CD4-positive, alpha-beta T cell treated with Interleukin-4 for 4 hours (primary cell): ENCODE measurements at places on chromosomes 5 and 9.

DNA sequence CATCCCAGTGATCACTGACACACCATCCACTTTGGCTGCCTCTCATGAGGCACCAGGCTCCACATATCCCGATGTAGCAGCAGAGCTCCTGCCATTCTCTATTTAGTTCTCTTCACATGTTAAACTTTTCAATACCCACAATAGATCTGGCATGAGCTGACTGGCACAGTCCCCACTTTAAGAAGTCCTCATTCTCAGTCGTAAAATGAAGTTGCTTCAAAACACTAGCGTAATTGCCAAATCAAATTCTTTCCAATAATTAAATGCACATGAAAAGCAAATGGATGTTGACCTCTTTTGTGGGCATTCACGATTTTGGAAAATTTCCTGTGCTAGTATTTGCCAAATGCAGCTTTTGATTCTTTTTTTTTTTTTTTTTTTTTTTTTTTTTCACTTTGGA is 32.4 kb downstream of the HAPLN1 start:
- no peak for DNase-seq

DNA sequence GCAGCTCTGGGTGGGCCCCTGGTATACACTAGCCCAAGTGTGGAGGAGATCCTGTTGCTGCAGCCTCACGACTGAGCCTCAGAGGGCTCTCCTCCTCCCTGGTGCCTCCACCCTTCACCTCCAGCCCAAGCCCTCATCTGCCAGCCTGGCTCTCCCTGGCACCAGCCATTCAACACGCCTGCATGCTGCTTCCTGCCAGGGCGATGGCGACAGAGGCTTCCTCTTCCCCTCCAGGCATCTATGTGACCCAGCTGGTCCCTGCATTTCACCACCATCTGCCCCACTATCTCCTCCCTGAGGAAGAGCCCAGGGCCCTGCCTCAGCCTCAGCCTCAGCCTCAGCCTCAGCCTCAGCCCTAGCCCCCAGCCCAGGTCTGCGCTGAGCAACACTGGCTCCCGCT is 54.8 kb upstream of the ANGPTL2 start:
- no peak for DNase-seq

DNA sequence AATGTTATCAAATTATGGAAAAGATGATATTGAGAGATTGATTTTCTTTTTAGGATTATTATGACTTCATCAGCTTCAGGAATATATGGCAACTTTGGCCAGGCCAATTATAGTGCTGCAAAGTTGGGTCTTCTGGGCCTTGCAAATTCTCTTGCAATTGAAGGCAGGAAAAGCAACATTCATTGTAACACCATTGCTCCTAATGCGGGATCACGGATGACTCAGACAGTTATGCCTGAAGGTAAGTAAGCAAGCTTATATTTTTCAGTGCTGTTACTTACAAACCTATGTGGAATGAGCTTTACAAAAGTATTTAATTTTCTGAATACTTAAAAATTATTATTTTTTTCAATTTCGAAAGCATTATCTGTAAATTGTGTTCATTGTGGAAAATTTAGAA is 26.5 kb downstream of the HSD17B4 start:
- DNase-seq: no peak

DNA sequence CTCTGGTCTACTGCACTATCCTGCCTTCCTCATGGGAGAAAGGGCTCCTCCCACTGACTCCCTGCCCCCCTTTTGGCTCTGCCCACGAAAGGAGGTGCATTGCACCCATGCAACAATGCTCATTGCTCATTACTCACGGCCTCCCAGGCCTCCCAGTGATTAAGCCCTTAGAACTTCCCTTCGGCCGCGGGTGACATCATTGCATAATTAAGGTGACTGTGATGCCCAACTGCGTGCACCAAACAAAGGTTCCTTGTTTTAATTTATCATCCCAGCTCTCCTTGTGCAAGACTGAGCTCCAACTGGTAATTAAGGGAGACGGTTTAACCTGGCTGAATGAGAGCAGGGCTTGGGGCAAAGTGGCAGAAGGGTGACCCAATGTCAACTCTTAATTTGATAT is 180.4 kb downstream of the GAS1 start:
- no peak for DNase-seq

GRCh38 chr9:129832982-129833381 is 2.1 kb downstream of the C9orf78 start:
- DNase-seq: no peak

DNA sequence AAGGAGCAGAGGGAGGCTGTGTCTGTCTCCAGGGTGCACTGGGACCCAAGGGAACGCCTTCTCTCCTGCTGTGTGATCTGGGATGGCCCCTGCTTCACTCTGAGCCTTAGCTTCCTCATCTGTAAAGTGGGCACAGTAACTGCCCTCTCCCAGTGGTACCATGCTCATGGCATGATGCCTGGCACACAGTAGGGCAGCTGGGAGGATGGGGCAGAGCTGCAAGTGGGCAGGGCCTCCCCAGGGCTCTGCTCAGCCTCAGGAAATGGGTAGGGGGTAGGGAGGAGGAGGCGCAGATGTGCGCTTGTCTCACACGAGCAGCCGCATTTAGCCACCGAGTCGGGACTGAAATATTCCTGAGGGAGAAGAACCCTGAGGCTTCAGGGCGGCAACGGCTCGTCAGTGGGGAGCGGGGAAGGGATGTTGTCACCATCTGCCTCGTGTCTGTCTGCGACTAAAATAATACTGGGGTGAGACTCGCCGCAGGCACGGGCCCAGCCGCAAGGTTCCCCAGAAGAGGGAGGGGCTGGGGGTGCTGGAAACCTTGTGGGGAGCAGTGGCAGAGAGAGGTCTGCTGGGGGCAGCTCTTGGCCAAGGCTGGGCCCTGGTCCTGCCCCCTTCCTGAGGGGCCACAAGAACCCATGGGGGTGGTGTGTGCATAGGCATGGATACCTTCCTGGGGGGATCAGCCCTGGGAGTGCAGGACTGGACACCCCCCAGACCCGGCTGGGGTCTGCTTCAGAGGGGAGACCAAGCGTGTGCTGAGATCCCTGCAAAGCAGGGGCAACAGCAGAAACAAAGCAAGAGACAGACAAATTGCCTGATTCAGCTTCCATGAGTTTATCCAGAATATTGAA is 55.2 kb upstream of the PSD2 start:
- no peak for DNase-seq

- DNase-seq: no peak
Measured at GRCh38 chr9:14300040-14300439, 13.9 kb downstream of the NFIB start.

DNA sequence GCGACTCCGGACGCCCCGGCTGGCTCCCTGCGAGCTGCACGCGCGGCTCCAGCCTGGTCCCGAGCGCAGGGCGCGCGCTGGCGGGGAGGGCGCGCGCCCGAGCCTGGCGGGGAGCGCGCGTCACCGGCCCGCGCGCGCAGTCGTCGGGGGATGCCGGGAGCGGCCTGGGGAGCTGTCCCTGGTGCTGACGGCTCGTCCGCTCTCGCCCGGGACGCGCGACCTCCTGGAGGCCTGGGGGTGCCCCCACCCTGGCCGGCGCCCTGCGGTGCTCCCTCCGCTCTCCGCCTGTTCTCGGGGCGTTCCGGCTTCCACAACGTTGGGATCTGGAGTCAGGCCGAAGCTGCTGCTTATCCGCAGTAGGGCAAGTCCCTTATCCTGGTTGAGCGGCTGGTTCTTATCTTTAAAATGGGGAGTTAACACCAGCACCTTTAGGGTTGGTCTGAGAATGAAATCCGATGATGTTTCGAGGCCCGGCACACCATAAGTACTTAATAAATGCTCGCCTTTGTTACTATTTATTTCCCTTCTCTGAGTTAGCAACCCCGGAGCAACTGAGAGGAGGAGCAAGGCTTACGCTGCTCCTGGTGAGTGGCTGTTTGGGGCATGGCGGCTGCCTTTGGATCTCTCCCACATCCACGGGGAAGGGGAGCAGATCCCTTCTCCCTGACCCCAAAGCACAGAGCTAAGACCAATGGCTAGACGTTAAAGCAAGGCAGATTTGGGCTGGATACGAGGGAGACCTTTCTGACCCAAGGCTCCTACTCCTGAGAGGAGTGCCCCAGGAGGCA is at the start of gene FAM163B:
FAM163B (minus strand) TSS at position 79 of the 788 bp plus-strand sequence. CDS start 29,166 bp downstream, outside the sequence.
- DNase-seq: no peak

DNA sequence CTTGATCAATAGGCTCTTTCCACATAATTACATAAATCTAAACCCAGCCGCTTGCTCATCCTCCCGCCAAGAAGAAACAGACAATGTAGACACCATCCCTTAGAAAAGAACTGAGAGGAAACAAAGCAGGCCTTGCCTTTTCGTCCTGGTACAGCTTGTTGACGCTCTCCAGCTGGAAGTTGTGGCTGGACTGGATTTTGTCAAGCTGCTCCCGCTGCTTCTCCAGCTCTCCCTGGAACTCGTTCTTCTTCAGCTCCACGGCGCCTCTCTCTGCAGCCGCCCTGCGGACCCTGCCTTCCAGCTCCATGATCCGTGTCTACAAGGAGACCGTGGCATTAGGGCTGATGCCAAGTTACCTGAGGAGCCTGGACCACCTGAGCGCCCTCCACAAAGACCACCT is 22.1 kb downstream of the GOLM1 start:
- DNase-seq: no peak

DNA sequence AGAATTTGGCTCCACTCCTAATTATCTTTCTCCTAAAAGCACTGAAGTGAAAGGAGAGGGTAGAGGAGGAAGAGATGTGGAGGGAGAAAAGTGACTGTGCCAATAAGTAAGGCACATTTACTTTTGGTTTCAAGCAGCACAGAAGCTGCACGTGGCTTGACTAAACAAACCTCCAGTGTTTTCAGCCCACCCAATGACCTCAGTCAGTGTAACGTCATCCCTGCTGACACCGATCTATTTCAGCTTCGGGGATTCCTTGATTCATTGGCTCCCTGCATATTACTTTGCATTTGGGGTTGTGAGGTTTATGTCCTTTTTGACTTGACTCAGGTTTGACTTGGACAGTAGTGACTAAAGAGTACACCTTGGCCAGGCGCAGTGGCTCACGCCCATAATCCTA is 35.6 kb upstream of the NIM1K start:
- no peak for DNase-seq

DNA sequence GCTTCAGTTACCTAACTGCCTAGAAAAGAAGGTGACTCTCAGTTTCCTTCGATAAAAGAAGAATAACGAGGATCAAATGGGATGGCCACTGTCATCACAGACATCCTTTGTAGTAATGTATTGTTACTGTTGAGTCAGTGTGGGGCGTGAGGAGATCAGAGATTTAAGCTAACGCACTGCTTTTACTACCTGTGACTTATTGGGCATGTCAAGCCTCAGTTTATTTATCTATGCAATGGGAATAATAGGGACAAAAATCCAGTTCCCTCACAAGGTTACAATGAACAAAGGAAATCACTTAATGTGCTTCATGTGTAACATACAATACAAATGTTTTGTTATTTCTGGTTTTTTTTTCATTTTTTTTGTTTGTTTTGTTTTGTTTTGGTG is 255 bp upstream of the TRPM6 start:
- DNase-seq: no peak

DNA sequence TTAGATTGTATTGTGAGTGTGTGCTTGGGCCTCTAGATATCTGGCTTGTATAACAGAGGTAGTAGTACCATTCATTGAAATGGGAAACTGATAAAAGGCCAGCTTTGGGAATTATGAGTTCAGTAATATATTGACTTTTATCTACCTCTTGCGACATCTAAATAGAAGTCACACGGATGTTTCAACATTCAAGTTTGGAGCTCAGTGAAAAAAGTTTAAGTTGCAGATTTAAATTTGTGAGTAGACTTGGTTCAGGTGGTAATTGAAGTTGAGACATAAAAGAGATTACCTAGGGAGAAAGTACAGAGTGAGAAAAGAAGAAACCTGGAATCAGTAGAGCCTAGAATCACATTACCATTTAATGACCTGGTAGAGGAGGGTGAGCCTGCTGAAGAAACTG is 189.5 kb downstream of the FER start:
- DNase-seq: no peak

GRCh38 chr9:106312906-106313305 is 550.1 kb upstream of the ZNF462 start:
- no peak for DNase-seq

DNA sequence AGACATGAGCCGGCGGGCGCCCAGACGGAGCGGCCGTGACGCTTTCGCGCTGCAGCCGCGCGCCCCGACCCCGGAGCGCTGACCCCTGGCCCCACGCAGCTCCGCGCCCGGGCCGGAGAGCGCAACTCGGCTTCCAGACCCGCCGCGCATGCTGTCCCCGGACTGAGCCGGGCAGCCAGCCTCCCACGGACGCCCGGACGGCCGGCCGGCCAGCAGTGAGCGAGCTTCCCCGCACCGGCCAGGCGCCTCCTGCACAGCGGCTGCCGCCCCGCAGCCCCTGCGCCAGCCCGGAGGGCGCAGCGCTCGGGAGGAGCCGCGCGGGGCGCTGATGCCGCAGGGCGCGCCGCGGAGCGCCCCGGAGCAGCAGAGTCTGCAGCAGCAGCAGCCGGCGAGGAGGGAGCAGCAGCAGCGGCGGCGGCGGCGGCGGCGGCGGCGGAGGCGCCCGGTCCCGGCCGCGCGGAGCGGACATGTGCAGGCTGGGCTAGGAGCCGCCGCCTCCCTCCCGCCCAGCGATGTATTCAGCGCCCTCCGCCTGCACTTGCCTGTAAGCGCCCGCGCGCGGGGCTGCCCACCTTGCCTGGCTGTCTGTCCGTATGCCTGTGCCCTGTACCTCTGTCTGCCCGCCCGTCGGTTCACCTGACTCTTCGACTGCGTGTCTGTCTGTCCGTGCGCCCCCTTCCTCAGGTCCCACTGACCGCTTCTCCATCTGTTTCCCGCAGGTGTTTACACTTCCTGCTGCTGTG is 412 bp downstream of the FGF18 start:
- DNase-seq: no peak

DNA sequence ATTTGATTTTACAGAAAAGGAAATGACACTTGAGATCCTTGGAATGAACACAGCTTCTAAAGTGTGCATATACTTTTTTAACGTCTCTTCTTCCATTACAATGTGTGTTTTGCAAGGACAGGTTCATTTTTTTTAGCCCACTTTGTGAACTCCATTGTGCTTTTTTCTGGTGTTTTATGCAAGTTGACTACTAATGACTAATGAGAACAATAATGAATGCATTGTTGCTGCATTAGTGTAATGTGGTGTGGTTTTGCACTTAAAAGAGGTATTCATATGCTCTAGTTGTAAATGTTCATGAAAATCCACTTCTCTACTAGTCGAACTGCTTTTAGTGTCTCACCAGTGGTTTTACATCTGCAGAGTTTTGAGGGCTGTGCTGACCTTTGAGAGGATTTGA is 93.6 kb downstream of the UHRF2 start:
- DNase-seq: no peak
